ENCODE measurements at places on chromosomes 4 and X. TPM values are rescaled to one million over a fixed set of nuclear protein-coding genes. Genes with fewer than 3 reads are reported as not detected.

DNA sequence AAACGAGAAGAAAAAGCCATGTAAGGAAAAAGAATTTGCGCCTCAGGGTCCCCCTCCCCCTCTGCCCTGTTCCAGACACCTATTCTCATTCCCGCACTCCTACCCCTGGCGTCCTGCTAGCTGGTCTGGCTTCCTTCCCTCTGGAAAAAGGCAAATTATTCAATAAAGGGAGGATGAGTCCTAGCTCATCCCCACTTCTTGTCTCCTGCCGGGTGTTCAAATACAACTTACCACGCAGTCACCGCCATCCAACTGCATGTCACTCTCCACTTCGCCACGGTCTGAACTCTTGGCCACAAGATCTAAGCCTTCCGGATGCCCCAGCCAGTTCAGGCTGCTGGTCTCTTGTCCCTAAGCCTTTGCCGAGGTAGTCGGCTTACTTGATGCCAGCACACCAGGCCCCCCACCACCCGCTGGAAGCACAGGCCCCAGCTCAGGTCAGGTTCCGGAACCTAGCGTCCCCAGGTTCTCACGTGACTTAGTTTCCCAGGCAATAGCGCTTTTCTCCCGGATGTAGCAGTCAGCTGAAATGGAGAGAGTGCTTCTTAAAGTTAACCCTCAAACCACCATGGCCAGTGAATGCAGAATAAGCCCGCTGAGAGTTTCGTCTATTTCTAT lies 209.6 kb upstream of the SPIN4 start:
- DNase-seq = peak; percentile 67

DNA sequence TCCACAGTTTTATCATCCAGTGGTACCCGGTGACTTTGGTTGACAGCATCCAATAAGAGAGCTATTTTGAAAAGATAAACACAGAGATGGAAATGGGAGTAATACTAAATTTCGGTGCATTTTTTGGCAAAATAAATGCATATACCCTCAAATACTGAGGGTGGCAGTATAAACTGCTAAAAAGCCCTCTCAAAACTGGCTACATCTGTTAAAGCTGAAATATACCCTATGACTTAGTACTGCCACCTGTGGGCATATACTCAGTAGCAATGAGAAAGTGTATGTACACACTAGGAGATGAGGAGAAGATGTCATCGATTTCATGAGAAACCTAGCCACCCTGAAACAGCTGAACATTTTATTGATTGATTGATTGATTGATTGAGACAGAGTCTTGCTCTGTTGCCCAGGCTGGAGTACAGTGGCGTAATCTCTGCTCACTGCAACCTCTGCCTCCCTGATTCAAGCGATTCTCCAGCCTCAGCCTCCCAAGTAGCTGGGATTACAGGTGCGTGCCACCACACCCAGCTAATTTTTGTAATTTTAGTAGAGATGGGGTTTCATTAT lies 12.2 kb upstream of the TMEM128 start:
- DNase-seq = peak; percentile 43

DNA sequence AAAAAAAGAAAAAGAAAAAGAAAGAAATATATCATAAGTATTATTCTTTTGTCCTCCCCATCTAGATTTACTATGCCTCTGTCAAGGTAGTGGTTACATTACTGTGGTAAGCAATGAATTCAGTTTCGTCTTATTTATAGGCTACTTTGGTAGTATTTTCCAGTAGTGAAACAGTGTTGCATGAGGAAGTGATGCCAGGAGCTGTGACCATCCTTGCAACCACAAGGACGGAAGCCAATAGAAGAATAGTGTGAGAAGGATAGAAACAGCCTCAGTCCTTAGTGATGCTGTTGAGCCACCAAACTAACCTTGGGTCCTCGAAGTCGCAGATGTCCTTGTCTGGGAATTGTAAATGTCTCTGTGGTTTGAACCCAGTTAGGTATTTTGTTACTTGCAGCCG lies 328.5 kb downstream of the PPP3CA start:
- no peak for DNase-seq

DNA sequence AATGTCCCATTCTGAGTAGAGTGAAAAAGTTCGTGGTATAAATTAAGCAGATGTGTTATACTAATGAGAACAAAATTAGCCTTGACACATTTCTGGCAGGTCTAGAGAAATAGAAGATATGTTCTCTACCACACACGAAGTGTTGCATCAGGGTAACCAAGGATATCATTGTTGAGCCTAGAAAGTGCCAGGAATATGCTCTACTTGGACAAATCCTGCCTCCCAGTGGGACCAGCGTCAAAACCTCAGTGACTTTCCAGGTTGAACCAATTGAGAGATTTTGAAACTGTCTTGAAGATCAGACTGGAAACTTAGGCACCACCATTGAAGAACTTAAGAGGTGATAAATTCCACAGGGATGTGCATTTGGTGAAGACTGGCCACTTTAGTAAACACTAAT lies 115.9 kb downstream of the HPGD start:
- no peak for DNase-seq

GRCh38 chr4:37279894-37280592 lies 35.5 kb downstream of the NWD2 start:
- no peak for DNase-seq

DNA sequence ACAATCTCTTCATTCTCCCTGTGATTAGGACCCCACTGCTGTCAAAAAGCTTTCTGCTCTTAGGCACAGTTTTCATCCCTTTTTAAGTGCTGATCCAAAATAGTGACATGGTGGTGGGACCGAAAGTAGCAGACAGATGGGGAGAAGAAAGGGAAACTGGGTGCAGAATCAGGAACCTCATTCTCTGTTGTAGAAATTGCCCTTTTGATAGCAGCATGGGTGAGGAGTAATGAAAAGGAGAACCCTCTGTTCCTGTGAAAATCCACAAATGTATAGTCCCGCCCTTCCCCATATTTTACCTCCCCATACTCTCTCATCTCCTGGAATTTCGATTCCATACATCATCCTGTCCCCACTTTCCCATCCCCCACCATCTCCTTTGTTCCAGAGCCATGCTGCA lies 126.5 kb downstream of the STIM2 start:
- no peak for DNase-seq

GRCh38 chr4:87839592-87839946 lies 6.8 kb downstream of the MEPE start:
- DNase-seq = no peak

DNA sequence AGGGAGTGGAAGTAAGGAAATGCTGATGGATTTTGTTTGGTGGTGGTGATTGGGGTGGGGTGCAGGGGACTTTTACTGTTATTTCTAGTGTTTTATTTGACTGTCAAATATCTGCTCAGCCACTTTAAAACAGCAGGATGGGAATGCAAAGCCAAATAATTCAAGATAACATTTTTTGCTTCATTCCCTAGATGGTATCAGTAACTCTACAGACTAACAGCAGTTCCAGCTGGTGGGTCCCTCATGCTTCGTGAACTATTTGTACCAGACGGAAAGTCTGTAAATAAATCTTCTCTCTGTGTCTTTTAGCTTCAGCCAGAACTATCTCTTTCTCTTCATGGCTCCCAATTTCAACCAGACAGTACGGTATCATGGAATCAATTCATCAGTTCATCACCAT lies 27.5 kb downstream of the GPR143 start:
- DNase-seq = no peak

DNA sequence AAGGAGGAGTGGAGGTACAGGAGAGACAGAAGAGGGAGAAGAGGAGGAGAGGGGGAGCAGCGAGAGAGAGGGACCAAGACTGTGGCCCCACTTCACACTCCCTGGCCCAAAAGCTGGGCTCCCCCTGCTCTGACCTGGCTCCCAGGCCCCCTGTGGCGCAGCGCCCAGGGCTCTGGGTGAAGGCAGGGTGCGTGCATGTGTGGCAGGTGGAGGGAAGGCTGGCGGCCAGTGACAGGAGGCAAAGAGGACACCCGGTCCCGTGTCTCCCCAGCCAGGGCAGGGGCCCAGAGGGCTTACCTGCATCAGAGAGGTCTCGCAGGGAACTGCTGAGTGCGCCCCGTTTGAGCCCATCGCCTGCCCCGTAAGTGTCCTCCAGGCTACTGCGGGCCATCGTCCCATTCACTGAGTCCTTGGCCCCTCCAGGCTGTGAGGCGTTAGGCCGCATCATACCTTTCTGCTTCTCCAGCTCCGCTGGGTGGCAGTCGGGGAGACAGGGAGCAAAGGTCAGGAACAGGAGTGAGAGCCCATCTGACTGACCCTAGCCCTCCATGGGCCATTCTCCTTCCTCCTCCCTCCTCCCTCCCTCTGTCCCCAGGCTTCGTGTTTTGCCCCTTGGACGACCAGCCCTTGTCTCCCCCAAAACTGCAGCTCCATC lies 11.1 kb upstream of the KDM5C start:
- no peak for DNase-seq

DNA sequence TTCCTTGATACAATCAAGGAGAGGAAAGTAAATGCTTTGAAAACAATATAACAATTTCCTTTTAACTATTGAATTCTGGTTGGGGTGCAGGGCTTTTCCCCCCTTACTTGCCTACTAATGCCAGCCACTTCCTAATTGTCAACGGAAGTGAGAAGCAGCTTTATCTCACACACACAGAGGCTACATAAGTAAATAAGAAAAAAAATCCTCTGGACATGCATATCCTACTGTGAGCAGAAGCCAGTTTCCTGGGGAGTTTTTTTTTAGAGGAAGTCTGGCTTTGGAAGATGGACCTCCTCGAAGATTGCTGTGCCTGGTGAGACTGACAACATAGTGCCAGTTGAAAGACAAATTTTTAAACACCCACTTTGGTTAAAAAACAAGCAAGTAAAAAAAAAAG lies 180.6 kb downstream of the OPHN1 start:
- DNase-seq = no peak

GRCh38 chr4:31193521-31193920 lies 473.4 kb downstream of the PCDH7 start:
- no peak for DNase-seq

GRCh38 chr4:153348006-153348405 lies 3.5 kb downstream of the MND1 start:
- DNase-seq = no peak

DNA sequence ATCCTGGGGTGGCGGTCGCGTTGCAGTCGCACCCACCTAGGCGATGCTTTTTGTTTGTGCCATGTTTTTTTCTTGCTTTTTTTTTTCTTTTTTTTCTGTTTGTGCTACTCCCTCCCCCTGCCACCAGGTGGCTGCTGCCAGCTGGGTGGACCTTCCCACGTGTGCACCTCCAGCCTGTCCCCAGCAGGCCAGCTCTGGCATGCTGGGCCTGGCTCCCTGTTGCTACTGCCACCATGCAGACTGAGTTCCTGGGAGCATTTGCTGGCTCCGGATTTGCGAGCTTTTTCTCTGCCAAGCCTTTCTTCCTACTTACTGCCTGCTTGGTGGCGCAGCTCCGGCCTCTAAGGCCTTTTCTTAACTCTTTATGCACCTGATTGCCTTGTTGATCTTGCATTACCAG lies 161.2 kb upstream of the WDFY3 start:
- no peak for DNase-seq

Gene ATP8A1
- total RNA-seq = 20.9 TPM

Gene KIT
- 0.29 TPM for total RNA-seq

Gene TCEAL6
- not detected for total RNA-seq

Gene NUDT11
- 0.71 TPM for total RNA-seq

Gene ADRA2C
- total RNA-seq = not detected

Gene SYTL5
- total RNA-seq = not detected

Gene COPS4
- 28.0 TPM for total RNA-seq

Gene UGT2A1
- not detected for total RNA-seq

Gene USP17L13
- total RNA-seq = not detected
